ENCODE measurements at places on chromosomes 3 and 15. TPM values are rescaled to one million over a fixed set of nuclear protein-coding genes. Genes with fewer than 3 reads are reported as not detected.

Gene FBXO22
- 67.2 TPM for total RNA-seq

Gene MEX3B
- 5.5 TPM for total RNA-seq

Gene LTF
- not detected for total RNA-seq

Gene CPN2
- not detected for total RNA-seq

Gene SH2D7
- total RNA-seq, result not detected

Gene LDHAL6B
- total RNA-seq, result not detected
